GM12892 (cell line): ENCODE measurements at places on chromosomes 12 and 14.

- DNase-seq = no peak
Measured at GRCh38 chr12:157644-158043, 56.3 kb downstream of the SLC6A12 start.

DNA sequence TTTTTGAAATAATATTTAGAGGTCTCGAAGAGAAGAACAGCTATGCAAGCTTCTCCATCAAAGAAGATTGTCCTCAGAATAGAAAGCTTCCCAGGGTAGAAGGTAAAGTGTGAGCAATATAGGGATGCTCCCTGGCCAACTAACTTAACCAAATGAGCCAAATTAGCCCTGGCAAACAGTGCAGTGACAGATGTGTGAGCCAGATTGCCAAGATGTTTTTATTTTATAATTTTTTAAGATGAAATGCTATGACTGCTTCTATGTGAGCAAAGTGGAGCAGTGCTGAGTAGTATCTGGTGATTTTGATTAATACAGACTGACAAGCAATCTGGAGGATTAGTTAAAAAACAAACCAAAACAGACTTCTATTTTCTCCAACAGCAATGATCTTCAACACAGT, 202.1 kb downstream of the NOVA1 start:
- no peak for DNase-seq

GRCh38 chr12:62882140-62882539, 52.8 kb downstream of the PPM1H start:
- no peak for DNase-seq

- no peak for DNase-seq
Measured at GRCh38 chr12:12685305-12685704, 10.7 kb downstream of the GPR19 start.

DNA sequence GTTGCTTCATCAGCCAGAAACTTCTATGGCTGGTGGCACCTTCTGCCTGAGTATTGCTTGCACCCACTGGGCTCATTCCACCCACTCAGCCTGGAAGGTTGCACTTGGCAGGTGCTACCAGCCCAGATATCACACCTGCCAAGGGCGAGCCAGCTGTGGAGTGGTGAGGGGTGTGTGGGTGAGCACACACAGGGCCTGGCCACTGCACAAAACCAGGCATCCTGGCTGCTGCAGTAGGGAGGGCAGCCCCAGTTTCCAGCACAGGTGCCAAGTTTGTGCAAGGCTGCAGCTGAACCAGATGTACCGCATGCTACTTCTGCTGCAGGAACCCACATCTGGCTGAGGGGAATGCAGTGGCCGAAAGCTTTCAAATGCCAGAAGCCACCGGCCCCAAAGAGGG, 1147.8 kb downstream of the FSCB start:
- DNase-seq = no peak

DNA sequence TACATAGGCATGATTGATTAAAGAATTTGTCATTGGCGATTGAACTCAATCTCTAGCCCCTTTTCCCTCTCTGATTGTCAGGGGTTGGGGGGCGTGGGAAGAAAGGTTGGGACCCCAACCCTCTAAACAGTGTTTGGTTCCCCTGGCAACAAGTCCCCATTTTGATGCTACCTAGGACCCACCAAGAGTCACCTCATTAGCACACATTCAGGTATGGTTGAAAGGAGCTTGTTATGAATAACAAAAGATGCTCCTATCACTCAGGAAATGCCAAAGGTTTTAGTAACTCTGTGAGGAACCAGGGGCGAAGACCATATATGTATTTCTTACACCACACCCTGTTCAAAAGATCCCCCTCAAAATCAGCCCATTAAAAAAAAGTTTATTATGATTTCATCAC, 14.3 kb downstream of the RNF212B start:
- DNase-seq = no peak

- DNase-seq = no peak
Measured at GRCh38 chr12:92952394-92952793, 23.3 kb upstream of the EEA1 start.

- DNase-seq = no peak
Measured at GRCh38 chr14:103123634-103124500, 606 bp downstream of the TNFAIP2 start.

- DNase-seq = no peak
Measured at GRCh38 chr14:70281939-70282338, 77.5 kb downstream of the COX16 start.

- no peak for DNase-seq
Measured at GRCh38 chr12:119338593-119339363, 4.2 kb downstream of the CCDC60 start.

DNA sequence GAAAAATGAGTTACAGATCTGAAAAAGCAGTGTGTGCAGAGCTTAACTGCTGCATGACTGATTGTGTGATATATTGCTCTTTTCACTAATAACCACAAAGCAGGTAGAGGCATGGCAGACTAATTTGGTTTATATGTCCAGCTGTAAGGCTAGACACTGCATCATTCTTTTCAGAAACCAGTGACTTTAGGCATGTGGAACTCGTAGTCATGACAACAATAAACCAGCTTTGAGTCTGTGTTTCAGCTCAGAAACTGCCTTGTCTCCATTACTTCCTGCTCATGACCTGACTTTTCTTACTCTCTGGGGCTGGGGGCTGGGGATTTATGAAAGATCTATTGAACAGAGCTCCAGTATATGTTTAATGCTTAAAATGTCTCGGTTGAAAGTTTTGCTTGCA, 146.8 kb upstream of the LRIG3 start:
- DNase-seq = no peak

DNA sequence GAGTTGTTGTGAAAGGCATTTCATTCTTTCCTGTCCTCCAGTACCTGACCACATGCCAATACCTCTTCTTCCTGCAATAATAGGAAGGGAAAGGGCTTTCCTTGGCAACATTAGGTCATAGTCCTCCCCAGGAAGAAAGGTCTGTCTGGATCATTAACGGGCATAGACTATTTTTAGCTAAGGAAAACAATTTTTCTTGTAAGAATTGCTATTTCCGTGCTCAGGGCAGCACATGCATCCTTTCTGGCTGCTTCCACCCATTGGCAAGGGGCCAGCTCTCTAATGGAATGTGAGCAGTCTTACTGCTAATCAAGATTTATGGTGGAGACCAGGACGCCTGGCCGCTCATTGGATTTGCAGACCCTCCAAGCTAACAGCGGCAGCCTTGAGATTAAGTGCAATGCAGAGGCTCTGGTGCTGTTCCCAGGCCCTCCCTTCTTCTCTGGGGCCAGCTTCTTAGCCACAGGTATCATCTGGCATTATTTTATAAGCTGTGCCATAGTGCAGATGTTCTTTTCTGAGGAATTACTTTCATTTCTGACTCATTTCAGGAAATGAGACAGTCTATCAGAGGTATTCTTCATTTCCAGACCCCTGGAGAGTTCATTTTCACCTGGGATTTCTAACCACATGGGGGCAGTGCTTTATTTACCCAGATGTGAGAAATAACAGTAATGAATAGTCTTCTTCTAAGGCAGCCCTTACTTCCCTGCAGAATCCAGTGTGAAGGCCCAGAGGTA, 52.9 kb downstream of the ANO6 start:
- DNase-seq = no peak

DNA sequence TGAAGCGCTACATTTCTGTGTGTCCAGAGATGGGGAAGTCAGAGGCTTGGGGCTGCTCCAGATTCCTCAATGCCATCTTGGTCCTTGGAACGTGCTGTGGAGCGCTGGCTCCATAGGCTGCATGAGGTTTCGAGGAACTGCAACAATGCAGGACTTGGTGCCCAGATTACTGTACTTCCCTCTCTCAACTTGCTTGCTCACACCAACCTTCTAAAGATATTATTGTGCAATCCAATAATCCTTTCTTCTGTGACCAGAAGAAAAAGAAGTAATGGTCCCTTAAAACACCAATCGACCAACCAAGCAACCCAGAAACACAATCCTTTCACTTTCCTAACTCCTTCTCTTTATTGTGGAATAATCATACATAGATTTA, 3.7 kb downstream of the PRICKLE1 start:
- no peak for DNase-seq

GRCh38 chr12:115988212-115988611, 289.3 kb downstream of the MED13L start:
- no peak for DNase-seq

- no peak for DNase-seq
Measured at GRCh38 chr12:82745063-82745674, 58.5 kb downstream of the TMTC2 start.

DNA sequence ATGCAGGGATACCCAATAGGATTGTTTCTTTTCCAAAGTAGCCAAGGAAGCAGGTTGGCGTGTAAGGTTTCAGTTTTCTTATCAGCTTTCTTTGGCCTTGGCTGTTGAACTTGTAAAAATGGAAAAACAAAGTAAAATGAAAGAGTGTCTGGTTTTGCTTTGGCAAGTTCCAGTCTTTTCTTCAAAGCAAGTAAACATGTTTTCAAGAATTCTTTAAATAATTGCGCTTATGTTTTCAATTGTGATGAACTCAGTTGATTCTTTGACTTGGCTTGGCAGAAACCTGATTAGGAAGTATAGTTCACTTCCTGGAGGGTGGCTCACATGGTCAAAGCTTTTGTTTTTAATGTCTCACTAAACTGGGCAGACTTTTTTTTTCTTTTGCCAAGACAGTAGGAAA, 112.2 kb upstream of the USP44 start:
- DNase-seq = no peak

GRCh38 chr12:93167331-93167730, 210.4 kb upstream of the NUDT4 start:
- no peak for DNase-seq

GRCh38 chr12:62919838-62920237, 15.1 kb downstream of the PPM1H start:
- DNase-seq = no peak

DNA sequence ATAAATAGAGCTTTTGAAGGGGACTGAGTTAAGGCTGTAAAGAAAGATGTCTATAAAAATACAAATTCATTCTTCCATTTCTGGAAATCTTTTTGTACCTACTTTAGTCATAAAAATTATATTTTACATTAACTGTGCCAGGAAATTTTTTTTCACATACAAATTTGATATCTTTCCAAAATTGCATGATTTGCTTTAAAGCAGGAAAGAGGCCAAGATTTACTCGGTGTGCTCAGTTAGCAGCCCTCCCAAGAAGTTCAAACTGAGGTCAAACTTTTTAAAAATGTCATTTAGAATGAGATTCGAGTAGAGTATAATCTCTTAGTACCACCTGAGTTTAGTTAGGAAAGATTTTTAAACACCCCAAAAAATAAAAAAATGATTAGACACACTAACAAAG, 173.2 kb upstream of the GRIP1 start:
- no peak for DNase-seq

DNA sequence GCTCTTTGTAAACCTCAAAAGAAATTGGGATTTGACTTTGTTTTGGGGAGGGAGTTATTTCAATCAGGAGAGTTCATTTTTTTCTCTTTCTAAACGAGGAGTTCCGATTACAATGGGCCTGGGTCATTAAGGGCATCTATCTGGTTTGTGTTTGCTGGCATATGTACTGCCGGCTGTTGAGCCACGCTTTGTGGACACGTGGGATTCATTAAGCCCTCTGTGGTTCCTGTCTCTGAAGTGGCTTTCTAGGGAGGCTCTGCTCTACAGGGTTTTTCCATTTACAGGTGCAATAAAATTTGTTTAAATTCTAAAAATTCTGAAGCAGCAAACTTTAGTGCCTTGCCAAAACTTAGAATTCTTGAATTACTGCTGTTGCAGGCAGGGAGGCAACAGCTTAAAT, 57.9 kb downstream of the GNS start:
- no peak for DNase-seq

- DNase-seq = no peak
Measured at GRCh38 chr12:63848450-63848849, 4.0 kb downstream of the SRGAP1 start.

- no peak for DNase-seq
Measured at GRCh38 chr14:53845813-53846693, 110.6 kb downstream of the BMP4 start.

DNA sequence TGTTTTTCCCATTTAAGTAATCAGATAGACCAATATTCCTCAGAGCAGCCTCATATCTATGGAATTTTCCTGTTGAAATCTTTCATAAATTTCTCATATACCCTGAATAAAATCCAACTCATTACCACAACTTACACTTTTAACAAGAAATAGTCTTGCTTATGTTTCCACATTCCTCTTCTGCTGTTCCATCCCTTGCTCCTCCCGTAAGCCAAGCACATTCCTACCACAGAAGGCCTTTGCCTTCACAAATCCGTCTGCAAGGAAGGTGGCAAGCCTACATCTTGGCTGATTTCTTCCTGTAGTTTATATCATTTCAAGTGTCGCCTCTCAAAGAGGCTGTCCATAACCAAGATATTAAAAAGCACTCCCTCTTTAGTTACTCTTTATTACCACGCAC, 127.7 kb downstream of the C12orf50 start:
- no peak for DNase-seq
